ENCODE measurements at places on chromosomes 4 and X.

GRCh38 chrX:3145716-3146115 is 104.4 kb downstream of the ARSF start:
- no peak for DNase-seq

DNA sequence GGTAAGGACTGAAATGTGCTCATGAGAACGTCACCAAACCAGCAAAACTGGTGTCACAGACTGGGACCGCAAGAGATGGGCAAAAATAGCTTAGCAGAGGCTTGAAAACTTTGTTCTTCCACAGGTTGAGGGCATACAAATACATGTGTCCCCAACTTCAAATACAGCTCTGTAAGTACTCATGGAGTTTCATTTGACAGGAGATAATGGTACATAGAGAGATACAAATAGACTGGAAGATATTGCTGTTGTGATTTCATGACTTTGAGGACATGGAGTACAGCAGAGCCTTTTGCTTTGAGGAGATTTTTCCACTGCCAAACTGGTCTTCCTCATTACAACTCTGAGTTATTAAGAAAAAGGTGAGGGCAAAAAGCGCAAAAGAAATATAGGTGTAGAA is 70.7 kb downstream of the STX18 start:
- DNase-seq: no peak

DNA sequence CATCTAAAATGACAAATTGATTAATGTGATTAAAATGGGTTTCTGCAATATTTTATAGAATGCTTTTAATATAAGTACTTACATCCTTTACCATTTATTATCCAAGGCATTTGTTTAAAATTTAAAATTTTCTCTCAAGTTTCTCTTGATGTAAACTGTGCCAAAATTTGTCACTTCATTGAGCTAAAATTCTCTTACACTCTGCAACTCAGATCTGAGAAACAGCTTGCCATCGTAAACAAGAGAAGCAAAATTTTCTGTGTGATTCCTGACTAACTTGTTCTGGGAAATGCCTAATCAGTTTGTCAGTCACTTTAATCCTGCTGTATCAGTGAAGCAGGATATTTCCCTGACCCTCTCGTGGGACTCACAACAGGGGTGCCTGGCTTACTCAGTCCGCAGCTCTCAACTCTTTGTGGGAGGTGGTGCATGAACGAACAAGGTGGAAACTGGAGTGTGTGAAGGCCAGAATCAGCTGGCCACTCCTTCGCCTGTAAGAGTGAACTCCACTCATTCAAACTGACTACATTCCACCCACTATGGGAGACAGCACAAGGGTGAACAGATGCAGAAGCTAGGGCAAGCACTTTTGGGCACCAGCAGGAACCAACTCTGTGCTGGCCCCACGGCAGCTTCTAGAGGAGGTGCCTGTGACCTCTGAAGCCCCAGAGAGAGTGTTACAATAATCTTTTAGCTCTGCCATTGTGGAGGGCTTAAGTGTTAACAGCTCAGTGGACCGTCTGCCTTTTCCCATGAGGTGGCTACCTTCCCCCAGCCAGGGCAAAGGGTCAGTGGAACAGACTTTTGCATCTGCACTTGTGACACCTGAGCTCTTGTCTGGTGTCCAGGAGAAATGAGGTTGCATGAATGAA is 349.4 kb downstream of the FAT4 start:
- DNase-seq: no peak

- no peak for DNase-seq
Observed at GRCh38 chr4:185398618-185399017, 2.0 kb downstream of the ANKRD37 start.

- DNase-seq: no peak
Observed at GRCh38 chrX:66833426-66833825, 194.5 kb upstream of the EDA2R start.

DNA sequence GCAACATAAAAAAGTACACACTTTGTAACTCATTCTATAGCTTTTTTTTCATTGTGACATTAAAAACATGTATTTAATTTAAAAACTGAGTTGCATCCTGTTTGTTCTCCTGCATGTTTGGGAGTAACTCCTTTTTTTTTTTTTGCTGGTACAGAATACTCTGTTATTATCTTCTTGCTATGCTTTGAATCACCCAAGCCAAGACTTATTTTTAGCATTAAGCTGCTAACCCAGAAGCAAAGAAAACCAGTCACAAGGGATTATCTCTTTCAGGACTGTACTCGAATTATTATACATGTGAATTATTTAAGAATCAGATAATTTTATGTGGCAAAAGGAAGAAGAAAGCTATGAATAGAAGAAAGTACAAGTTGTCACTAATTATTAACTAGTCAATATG is 194.9 kb downstream of the ADAMTS3 start:
- DNase-seq: no peak

GRCh38 chr4:14582677-14583076 is 419.6 kb upstream of the CPEB2 start:
- DNase-seq: no peak

- DNase-seq: peak; percentile 40
Observed at GRCh38 chr4:69748173-69748572, 12.2 kb downstream of the SULT1B1 start.

DNA sequence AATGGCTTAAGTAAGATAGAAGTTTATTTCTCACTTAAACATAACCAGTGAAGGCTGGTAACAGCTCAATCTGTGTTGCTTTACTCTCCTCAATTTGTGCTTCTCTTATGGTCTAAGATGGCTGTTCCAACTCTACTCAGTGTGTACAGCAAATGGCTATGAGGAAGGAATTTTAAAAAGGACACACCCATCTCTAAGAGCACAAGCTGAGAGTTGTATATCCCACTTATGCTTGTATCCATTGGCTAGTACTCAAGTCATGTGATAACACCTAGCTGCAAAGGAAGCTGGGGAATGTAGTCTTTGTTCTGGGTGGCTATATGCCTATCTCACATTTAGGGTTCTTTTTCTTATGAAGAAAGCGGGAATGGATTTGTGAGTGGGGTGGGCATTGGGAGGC is 63.3 kb downstream of the GPAT3 start:
- DNase-seq: peak; percentile 54

GRCh38 chr4:100906973-100907372 is 389.2 kb upstream of the EMCN start:
- DNase-seq: no peak

GRCh38 chr4:125677665-125678307 is 363.0 kb downstream of the FAT4 start:
- no peak for DNase-seq

DNA sequence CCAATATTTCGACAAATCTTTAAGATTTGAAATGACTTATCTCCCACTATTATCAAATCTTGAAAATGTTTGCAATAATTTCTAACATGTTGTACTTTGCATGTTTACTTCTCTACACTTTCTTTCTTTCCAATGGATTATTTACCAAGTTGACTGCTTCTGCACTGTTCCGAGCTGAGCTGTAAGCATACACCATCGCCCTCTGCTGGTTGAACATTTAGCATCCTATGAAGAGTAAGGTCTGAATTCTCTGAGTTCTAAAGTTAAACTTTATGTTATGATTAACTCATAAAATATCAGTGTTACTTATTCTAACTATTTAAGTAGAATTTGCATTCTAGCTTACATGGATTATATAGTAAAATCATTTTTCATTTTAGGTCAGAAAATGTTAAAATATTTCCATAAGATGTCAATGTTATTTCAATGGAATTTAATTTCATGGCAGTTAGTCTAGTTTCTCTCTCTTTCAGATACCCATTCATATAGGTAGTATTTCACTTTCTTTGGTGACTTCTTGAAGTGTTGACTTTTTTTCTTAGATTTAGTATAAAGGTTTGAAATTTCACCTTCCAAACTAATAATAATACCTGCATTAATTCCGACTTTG is 137.4 kb downstream of the DKK2 start:
- DNase-seq: peak; percentile 44

DNA sequence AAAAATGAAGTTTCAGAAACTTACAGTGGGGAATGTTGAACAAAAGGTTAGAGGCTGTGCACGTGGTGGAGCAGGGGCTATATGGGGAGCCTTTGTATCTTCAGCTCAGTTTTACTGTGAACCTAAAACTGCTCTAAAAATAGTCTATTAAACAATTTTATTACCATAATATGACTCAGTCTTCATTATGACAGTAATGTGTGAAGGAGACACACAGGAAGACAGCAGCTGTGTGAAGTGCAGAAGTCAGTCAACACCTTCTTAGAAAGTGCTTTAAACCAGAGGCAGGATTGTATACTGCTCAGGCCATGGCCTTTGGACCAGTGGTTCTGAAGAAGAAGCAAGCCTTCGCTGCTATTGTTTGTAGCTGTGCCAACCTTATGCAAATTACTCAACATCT is 89.7 kb downstream of the ARHGAP10 start:
- no peak for DNase-seq

DNA sequence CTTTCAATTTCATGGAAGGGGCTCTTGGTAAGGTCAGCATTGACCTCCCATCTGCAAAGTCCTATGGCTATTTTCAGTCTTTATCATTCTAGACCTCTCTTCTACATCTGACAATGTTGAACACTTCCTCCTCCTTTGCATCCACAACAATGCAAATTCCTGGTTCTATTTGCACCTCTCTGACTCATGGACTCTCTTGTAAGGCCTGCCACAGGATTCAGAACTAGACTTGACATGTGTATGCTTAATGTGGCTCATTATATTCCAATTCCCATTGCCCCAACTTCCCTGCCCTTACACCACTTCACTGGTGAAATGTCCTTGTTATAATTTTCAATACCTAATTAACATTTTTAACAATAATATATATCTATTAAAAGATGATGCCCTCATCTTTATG is 314.3 kb upstream of the FGF13 start:
- no peak for DNase-seq

DNA sequence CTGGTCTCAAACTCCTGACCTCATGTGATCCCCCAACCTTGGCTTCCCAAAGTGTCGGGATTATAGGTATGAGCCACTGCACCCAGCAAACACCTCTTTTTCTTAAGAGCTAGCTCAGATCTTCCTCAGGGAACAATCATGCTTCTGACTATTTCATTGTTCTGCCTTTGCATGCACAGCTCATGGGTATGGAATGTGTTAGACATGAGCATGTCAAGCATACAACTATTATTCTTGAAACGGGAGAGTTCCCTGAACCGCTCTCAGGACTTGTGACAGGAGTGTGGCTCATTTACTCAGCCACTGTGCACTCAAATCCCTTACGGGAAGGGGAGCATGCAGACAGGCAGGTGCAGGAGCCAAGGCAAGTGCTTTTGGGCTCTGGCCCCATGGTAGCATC is 231.7 kb upstream of the TAPT1 start:
- DNase-seq: no peak

- DNase-seq: no peak
Observed at GRCh38 chr4:183860119-183860518, 45.0 kb upstream of the STOX2 start.

- no peak for DNase-seq
Observed at GRCh38 chrX:20347481-20347880, 80.8 kb upstream of the RPS6KA3 start.

- DNase-seq: no peak
Observed at GRCh38 chrX:118189000-118189399, 72.4 kb upstream of the KLHL13 start.

DNA sequence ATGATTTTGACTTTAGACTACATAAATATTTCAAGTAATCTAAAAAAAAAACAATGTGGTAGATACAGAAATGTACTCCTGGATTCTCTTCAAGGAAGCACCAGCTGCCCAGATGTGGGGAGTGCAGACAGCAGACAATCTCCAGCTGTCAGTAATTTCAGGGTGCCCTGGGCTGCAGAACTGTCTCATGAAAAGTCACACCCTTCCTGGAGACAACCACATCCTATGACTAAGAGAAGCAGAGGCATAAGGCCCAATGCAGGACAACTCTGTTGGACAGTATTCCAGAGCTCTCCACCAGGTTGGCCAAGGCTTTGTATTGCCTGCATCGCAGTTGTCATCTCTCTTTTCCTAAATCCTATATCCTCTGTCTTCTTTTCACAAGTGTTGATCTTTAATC is 34.4 kb upstream of the BLTP1 start:
- no peak for DNase-seq

GRCh38 chrX:129786210-129786651 is 6.5 kb downstream of the SASH3 start:
- no peak for DNase-seq

Measured in RWPE1 (cell line).